Ascending aorta (tissue), 2 donors: ENCODE measurements at places on chromosomes 4 and X.

GRCh38 chrX:119410027-119410819, 11.1 kb downstream of the SLC25A43 start:
- H3K36me3 ChIP-seq = no peaks in the 10 kb centered on the region
- H3K4me1 ChIP-seq = no peaks in the 10 kb centered on the region
- H3K4me3 ChIP-seq = no peak overlapping the region
- no peak overlapping the region for H3K27ac ChIP-seq

DNA sequence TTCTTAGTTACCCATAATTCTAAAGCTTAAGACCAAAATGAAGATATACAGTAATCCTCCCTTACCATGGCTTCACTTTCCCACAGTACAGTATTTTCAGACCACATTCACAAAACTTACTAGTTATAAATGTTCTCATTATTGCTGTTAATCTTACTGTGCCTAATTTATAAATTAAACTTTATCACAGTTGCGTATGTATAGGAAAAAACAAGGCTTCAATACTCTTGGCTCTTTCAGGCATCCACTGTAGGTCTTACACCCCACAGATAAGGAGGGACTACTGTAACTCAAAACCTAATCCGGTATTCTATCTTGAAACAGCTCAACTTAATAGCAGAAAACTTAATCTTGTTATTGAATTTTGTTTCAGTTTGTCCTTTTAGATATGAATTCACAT, 3.6 kb downstream of the HMGB2 start:
- H3K4me1 ChIP-seq = peaks cover 17% of the 10 kb centered on the region
- H3K36me3 ChIP-seq = peaks cover 18% of the 10 kb centered on the region
- H3K4me3 ChIP-seq = no peak overlapping the region
- DNase-seq = no peak
- H3K27ac ChIP-seq = peak overlapping the region; percentile 8

DNA sequence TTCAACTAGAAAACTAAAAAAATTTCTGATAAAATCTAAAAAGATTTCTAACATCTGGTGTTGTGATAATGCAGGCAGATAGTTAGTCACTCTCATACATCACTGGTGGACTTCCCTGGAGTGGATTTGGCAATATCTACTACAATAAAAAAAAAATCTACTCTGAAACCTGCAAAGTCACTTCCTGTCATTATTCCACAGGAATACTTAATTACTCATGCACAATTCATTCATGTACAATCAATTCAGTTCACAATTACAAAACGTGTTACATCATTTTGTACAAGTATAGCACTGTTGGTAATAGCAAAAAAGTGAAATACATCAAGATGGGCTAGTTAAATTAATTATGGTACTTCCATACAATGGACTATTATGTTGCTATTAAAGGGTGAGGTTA, 16.5 kb upstream of the RHOH start:
- H3K27ac ChIP-seq = no peak overlapping the region
- H3K4me3 ChIP-seq = no peak overlapping the region
- no peaks in the 10 kb centered on the region for H3K4me1 ChIP-seq
- H3K36me3 ChIP-seq = no peaks in the 10 kb centered on the region
- DNase-seq = no peak

- no peaks in the 10 kb centered on the region for H3K36me3 ChIP-seq
- H3K4me3 ChIP-seq = no peak overlapping the region
- H3K27ac ChIP-seq = no peak overlapping the region
- DNase-seq = no peak
- H3K27me3 ChIP-seq = no peaks in the 10 kb centered on the region
These were observed 33.2 kb upstream of the SMS start for GRCh38 chrX:21907260-21907659.

DNA sequence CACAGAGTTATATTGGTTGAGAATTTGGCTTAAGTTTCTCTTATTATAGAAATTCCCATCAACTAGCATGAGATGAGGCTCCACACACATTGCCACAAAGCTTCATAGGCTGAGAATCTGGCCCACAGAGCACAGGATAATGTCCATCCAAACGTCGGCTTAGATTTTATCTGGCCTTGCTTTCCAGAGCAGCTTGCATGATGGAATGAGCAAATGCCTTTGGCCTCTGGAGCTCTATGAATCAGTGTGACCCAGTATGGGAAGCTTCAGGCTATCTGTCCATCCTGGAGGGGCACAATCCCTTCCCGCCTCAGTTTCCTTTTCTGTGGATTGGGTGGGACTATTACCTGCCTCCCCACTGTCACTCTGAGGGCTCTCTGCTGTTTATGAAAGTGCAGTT, 131.5 kb upstream of the NDP start:
- no peak for DNase-seq
- H3K27ac ChIP-seq = no peak overlapping the region
- no peak overlapping the region for H3K4me3 ChIP-seq
- no peaks in the 10 kb centered on the region for H3K4me1 ChIP-seq
- no peaks in the 10 kb centered on the region for H3K36me3 ChIP-seq
- no peaks in the 10 kb centered on the region for H3K27me3 ChIP-seq

DNA sequence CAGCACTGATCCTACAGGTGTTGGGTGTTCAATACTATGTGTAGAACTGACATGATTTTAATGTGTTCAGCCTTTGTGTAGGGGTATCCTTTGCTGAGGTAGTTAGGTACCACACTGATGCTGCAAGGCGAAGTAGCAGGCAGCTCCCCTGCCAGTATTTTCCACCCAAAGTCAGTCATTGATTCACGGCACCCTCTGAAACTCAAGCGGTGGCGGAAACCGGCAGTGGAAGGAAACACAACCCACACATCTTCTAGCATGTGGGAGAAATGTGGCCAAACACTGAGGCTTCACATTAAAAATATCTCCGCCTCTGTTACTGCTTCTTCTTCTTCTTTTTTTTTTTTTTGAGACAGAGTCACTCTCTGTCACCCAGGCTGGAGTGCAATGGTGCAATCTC, 126.3 kb downstream of the AASDH start:
- no peak overlapping the region for H3K27ac ChIP-seq
- no peak for DNase-seq
- no peak overlapping the region for H3K4me3 ChIP-seq
- no peaks in the 10 kb centered on the region for H3K4me1 ChIP-seq

- no peak for DNase-seq
- H3K27me3 ChIP-seq = no peaks in the 10 kb centered on the region
- H3K4me3 ChIP-seq = no peak overlapping the region
- no peak overlapping the region for H3K27ac ChIP-seq
- no peaks in the 10 kb centered on the region for H3K36me3 ChIP-seq
These were observed 128.5 kb downstream of the LRBA start for GRCh38 chr4:150886597-150886996.

GRCh38 chr4:10773010-10773409, 88.4 kb upstream of the CLNK start:
- no peaks in the 10 kb centered on the region for H3K36me3 ChIP-seq
- H3K27me3 ChIP-seq = no peaks in the 10 kb centered on the region
- no peak for DNase-seq
- H3K27ac ChIP-seq = no peak overlapping the region

DNA sequence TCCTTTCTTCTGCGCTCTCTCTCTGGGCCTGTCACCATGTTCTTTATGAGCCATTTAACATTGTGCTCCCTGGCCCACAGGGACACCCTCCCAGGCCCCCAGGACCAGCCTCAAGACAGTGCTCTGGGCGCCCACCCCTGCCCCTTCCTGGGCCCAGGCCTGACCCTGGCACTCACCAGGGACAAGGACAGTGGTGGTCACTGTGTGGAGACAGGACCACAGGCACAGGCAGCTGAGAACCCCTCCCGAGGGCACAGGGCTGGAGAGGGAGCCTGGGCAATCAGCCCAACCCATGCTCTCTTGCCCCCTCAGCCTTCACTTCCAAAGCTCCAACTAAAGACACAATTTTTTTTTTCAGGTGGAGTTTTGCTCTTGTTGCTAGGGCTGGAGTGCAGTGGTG, 218.2 kb upstream of the PSAPL1 start:
- no peaks in the 10 kb centered on the region for H3K27me3 ChIP-seq
- no peak for DNase-seq
- H3K27ac ChIP-seq = no peak overlapping the region
- H3K36me3 ChIP-seq = no peaks in the 10 kb centered on the region
- no peaks in the 10 kb centered on the region for H3K4me1 ChIP-seq
- H3K4me3 ChIP-seq = no peak overlapping the region

- H3K4me3 ChIP-seq = no peak overlapping the region
- no peaks in the 10 kb centered on the region for H3K4me1 ChIP-seq
- H3K27me3 ChIP-seq = no peaks in the 10 kb centered on the region
- no peaks in the 10 kb centered on the region for H3K36me3 ChIP-seq
- no peak overlapping the region for H3K27ac ChIP-seq
- no peak for DNase-seq
These were observed 286.1 kb downstream of the DCHS2 start for GRCh38 chr4:154205471-154205870.
